ENCODE measurements at places on chromosomes 5 and 9.

DNA sequence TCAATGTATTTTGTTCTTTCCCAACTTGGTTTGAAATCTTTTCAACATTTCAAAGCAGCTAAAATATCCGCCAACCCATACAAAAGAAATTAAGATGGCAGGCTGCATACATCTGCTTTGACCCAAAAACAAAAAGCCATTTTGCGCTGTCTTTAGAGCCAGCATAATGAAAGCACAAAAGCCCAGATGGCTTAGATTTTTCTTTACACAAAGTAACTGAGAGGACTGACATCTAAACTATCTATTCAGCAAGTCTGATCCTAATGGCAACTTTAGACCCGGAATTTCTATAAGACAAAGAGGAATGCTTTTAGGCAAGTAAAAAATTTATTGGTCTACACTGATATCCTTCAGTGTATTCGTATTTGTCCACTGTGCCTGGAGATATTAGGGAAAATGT, 86.3 kb downstream of the MYO10 start:
- DNase-seq: no peak

DNA sequence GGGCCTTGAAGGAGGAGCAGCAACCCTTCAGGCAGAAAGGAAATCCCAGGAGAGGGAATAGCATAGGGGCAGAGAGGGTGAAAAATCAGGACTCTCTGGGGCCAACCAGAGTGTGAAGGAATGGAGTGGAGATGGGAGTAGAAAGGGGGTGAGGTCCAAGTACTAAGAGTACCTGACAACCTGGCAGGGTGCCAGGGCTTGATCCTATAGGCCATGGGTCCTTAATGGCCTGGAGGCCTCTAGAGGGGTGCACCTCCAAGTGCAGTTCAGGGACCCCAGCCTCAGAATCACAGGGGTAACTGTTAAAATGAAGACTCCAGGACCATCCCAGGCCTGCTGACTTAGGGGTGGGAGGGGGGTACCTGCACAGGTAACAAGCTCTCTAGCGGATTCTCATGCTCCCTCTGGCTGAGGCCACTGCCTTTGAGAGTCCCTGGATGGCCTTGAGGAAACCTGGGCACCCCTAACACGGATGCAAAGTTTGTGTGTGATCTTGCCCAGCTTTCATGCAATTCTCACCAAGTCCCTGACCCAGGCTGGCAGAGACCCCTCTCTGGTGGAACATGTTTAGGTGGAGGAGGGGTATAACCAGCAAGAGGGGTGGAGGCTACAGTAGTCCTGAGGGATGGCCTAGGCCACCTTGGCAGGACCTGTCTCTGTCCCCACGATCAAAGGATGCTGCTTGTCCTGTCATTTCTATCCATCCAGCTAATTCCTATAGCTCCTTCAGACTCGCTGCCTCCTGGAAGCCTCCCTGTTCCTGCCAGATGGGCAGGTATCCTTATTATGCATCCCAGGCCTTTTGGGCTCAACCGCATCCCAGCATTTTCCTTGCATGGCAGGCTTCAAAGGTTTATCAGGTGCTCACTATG, 17.6 kb upstream of the CSF1R start:
- no peak for DNase-seq

- DNase-seq: no peak
These were observed 412.2 kb upstream of the SLC24A2 start for GRCh38 chr9:20200991-20201431.

GRCh38 chr5:122390694-122391093, 78.7 kb downstream of the SNCAIP start:
- no peak for DNase-seq

- no peak for DNase-seq
These were observed 37.4 kb downstream of the CAMSAP1 start for GRCh38 chr9:135869909-135870308.

DNA sequence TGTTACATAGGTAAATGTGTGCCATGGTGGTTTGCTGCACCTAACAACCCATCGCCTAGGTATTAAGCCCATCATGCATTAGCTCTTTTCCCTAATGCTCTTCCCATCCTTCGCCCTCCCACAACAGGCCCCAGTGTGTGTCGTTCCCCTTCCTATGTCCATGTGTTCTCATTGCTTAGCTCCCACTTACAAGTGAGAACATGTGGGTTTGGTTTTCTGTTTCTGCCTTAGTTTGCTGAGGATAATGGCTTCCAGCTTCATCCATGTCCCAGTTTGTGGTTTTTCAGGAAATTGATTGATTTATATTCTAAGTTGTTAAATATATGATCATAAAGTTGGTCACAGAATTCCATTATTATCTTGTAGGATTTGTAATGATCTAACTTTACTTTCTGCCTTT, 85.3 kb upstream of the CAST start:
- no peak for DNase-seq

- DNase-seq: no peak
These were observed 6.3 kb upstream of the PSD2 start for GRCh38 chr5:139789116-139789844.

GRCh38 chr5:133432956-133433532, 179.3 kb downstream of the FSTL4 start:
- DNase-seq: no peak

DNA sequence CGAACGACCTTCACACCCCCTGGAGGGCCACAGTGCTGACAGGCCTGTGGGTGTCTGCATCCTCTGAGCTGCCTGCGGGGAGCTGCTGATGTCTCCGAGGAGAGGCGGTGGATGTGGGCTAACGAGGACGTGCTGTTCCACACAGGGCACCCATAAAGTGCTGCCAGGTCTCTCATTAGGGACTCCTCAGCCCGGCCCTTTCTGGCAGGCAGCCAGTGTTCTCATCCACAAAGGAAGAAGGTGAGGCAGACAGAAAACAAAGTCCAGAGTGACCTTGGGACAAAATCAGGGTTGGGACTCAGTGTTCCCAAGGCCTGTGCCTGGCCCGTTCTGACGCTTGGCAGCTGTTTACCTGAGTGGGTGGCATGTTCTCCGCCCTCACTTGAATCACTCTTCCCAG, 29.3 kb downstream of the CARTPT start:
- no peak for DNase-seq

GRCh38 chr5:91384671-91385430, 1.7 kb upstream of the ARRDC3 start:
- peak; percentile 81 for DNase-seq

DNA sequence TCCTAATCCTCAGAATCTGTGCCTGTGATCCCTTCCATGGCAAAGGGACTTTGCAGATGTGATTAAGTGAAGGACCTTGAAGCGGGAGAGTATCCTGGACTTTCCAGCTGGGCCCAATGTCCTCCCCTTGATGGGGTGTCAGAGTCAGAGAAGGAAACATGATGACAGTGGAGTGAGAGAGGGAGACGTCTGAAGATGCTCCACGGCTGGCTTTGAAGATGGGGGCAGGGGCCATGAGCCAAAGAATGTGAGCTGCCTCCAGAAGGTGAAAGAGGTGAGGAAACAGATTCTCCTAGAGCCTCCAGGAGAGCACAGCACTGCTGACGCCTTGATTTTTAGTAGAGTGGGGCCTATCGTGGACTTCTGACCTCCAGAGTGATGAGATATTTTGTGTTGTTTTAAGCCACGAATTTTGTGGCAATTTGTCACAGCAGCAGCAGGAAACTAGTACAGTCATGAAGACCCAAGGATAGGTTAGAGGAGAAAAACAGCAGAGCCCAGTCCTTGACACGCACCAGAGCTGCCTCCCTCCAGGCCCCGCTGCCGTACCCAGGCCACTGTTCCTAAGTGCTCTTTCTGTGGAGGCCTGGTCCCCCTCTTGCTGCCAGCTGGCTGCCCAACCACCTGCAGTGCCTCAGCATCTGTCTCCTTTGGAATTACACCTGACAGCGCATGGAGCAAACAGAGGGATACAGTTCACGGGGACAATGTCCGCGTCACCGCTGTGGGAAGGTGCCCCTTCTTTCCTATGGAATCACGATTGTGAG, 78.1 kb downstream of the MACROH2A1 start:
- DNase-seq: no peak

GRCh38 chr5:143025376-143025775, 255.2 kb downstream of the ARHGAP26 start:
- no peak for DNase-seq

DNA sequence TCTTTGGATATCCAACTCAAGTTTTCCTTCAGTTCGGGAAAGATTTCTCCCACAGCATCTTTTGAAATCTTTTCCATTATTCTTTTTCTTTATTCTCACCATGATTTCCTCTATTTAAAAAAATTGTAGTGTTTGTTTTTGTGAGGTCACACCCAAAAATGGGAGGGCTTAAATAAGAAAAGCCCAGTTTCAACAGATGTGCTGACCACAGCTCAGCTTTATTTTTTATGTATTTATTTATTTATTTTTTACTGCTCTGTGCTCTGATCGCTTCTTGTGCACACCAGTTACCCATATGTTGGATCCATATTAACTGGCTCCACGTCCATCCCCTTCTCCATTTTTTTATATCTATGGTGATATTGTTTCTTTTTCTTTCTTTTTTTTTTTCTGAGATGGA, 20.3 kb downstream of the GFPT2 start:
- no peak for DNase-seq

- no peak for DNase-seq
These were observed 5.5 kb upstream of the GALNT12 start for GRCh38 chr9:98801969-98802371.

GRCh38 chr5:132176987-132177386, 50.7 kb downstream of the P4HA2 start:
- no peak for DNase-seq

DNA sequence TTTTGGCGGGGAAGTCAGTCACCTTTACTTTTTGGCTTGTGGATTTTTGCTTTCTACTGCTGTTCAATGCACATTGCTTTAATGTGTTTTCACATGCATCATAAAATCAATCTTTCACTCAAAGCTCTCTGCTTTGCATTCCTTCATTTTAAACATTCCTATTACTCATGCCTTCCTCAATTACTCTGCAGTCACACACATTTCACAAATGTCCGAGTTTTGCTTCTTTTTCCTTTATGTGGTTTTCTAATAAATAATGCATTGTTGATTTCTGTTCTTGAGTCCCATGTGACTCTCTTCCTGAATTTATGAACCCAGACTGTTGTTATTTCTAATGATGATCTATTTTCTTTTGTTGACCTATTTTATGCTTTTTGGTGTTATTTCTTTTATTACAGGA, 82.3 kb upstream of the EPB41L4B start:
- no peak for DNase-seq

- DNase-seq: no peak
These were observed 72.4 kb downstream of the CTSL start for GRCh38 chr9:87798261-87798833.

GRCh38 chr5:115758356-115758755, 58.1 kb downstream of the CDO1 start:
- no peak for DNase-seq

GRCh38 chr9:124770359-124771020, 621 bp downstream of the NR6A1 start:
- DNase-seq: no peak

GRCh38 chr5:25224316-25224982, 579.7 kb upstream of the CDH10 start:
- no peak for DNase-seq

GRCh38 chr5:56585999-56586691, 229.2 kb upstream of the MAP3K1 start:
- DNase-seq: no peak

GRCh38 chr9:134929193-134930158, 11.8 kb upstream of the FCN1 start:
- DNase-seq: no peak

- DNase-seq: no peak
These were observed 18.5 kb downstream of the JADE2 start for GRCh38 chr5:134543820-134544614.

- DNase-seq: no peak
These were observed 193.5 kb downstream of the PLK2 start for GRCh38 chr5:58266402-58266801.

DNA sequence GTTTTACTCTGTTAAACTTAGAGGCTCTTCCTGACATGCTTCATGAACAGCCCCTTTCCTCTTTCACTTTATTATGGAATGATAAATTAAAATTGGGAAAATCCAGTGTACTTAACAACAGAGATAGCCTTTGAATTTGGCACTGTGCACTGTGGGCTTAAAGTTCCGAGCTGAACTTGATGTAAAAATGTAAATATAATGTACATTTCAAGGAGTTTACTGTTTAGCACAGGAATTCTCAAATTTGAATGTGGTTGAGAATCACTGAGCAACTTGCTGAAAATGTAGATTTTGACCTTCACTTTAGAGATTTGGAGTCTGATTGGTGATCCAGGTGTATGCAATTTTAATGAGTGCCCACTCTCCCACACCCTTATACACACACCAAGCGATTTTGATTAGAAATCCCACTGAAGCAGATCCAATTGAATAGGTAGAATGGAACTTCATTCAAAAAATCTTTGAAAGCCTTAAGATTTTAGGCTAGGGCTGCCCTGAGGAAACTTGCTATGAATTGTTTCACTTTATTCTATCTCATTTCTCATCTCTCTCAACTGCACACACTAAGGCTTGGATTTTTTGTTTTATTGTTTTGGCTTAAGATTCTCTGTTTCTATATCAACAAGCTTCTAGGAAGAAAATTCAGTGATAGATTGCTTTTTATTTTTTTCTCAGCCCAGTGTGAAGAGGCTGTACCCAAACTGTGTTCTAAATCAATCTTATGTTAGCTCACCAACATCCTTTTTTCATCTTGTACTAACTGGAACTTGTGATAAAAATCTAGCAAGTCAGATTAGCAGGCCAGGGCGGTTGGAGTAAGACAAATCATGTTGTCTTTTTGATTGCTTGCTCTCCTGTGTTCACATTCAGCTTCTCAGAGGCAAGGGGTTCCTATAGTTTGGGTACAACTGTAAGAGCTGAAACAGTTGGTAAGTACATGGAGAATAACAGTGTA, 22.9 kb downstream of the NUDT12 start:
- no peak for DNase-seq

GRCh38 chr9:89534515-89535287, 36.8 kb upstream of the SEMA4D start:
- no peak for DNase-seq

DNA sequence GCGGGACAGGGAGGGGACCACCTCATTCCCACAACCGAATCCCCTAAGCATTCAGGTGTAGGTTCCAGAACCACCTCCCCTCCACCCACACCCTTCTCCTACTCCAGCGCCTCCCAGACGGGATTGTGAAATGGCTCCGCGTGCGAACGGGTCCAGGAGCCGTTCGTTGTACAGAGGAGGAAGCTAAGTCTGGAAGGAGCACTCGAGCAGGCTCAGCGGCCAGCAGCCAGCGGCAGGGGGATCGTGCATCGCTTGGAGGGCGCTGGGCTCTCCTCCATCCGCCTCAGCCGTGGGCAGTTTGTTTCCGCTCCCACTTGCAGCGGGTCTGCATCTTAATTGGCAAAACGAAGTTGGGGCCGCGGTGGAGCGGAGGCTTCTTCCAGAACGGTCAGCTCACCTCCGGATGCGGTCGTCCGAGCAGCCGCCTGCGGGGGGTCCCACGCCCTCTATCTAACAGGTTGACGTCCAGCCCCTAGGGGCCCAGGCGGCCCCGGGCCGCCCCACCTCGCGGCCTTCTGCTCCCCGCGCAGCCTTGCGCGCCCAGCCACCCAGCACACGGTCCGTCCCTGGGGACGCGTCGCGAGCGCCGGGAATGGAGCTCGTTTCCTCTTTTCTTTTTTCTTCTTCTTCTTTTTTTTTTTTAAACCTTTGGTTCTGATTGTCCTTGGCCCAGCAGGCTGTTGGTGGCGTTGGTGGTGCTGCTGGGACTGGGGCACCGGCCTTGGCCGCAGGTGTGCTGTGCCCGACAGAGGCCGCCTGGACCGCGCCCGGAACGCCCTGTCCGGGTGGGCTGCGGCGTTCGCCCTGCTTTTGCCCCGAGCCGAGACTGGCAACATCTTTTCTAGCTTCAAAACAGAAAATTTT, 3.9 kb upstream of the BARX1 start:
- DNase-seq: no peak
